ENCODE measurements at places on chromosomes 2 and 18.

DNA sequence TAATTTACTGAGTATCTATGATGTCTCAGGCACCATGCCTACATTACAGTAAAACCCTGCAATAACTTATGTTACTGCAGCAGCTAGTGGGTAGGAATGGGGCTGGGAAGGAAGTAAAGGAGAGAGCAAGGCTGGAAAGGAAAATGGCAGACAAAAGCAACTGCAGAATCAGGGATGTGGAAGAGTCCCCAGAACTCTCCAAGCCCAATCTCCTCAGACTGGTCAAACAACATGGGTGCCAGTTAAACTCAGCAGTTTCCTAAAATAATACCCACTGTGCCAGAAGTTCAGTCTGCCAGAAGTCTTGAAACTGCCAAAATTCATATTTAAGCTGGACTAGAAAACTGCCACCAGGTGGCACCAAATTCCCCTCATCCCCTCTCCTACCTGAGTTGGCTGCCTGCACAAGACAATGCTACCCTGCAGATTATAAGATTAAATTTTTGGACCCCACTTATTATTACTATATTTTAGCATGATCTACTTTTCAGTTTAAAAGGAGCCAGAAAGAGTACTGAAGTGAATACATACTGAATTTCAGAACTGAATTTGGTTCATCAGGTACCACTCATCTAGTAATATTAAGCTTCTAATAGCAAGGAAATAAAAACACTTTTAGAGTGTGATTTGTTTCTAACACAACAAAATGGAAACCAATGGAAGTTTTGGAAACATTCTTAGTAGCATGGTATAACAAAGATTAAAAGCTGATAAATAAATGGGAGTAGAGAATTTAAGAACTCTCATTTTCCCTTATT lies 86.8 kb upstream of the DNER start:
- DNase-seq = peak; percentile 75

DNA sequence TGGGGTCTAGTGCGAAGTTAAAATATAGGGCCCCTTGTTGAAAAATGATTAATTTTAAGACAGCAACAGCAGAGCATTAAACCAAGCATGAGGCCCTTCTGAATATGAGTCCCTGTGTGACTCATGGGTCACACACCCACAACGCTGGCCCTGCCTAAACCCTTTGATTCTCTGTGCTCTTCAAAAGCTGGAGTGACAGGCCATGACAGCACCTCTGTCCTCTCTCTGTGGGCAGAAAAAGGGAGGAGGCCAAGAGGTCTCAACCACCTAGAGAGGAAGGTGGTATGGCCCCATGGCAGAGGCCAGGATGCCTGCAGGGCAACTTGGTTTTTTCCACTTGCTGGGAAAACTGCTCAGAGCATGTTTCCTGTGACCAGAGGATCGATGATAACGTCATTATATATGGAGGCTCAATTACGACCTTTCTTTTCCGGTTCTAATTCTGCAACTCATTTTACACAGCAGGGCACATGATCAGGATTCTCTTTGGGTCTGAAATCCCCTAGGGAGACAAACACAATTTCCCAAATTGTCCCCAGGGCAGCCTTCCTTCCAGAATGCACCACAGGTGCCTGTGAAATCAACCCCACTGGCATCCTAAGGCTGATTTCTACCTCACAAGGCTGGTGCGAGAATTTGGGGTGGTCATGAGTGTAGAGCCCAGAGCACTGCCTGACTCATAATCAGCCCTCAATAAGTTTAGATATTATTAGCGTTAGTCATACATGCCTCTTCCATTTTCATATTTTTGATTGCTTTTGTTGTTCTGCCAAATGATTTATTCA lies 102.0 kb upstream of the PPP1CB start:
- peak; percentile 71 for DNase-seq

GRCh38 chr2:71567625-71568024 lies 114.3 kb downstream of the DYSF start:
- no peak for DNase-seq

DNA sequence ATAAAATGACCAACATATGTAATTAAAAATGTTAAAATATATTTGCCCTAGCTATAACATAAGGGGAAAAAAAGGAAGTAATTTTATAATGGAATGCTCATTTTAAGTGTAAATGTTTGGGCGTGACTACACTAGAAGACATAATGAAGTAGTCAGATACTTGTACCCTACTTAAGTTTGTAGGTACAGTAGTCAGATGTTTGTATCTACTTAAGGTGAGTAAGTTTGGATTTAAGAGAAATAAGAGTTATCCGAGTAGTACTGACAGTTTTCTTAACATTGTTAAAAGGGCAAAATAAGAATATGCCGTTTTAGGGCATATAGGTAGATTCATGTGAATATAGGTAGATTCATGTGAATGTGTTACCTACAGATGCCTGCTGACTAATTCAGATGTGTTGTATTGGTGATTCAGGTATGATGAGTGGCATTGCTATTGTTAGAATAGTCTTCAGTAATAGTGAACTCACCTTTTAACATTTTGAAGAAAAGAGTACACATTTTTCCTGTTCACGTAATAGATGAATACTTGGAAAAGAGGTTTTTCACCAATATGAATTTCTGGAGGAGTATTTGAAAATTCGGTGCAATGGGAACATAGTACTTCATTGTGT lies 14.9 kb downstream of the VAPA start:
- DNase-seq = no peak

Measured in activated CD8-positive, alpha-beta memory T cell treated with anti-CD3 and anti-CD28 coated beads, Interleukin-2, amount 50 U/mL, for 48 hours (primary cell).